ENCODE measurements at places on chromosomes 12 and 14.

- DNase-seq = no peak
Measured at GRCh38 chr12:109432431-109432830, 44.7 kb downstream of the KCTD10 start.

DNA sequence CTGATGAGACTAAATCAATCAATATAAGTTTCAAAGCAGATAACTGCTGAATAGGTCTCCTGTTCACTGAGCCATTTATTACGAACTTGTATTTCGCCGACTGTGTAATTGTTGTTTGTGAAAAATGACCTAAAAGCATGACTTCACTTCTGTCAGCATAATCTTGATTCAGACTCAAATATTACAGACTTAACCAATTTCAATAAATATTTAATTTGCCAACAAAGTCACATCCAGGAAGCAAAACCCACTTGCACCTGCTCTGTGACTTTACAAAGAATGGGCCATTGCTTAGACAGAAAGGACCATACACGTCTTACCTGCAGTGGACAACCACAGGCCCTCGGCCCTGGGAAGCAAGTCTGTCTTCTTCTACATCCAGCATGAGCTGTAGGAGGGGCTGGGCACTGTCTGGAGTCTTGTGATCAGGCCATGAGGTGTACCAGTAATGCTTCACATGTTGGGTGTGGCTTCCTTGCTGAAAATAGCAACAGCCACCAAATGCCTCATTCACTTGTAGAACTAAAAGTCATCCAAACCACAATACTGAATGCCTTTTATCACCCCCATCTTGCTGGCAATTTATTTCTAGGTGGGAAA, 23.5 kb upstream of the PTPRB start:
- no peak for DNase-seq

GRCh38 chr12:88662093-88662492, 81.8 kb upstream of the KITLG start:
- no peak for DNase-seq

GRCh38 chr12:6943389-6943721, 261 bp upstream of the RNU7-1 start:
- DNase-seq = peak; percentile 85

GRCh38 chr14:58109744-58110143, 42.3 kb downstream of the ARMH4 start:
- DNase-seq = no peak

DNA sequence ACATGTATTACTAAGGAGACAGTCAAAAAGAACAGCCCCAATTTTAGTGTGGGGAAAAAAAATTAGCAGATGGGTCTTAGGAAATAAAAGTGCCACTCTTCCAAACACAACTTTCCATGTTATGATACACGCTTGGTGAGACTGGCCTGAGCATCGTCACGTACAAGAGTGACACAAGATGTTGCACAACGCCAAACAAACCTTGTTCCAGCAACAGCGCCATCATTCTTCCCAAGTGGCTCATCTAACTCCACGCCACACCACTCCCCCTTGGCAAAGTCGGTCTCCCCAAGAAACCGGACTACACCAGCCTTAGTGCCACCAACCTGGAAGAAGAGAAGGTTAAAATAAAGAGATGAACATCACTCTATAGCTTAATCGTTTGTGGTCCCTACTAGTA, 58.7 kb downstream of the CLIP1 start:
- no peak for DNase-seq

DNA sequence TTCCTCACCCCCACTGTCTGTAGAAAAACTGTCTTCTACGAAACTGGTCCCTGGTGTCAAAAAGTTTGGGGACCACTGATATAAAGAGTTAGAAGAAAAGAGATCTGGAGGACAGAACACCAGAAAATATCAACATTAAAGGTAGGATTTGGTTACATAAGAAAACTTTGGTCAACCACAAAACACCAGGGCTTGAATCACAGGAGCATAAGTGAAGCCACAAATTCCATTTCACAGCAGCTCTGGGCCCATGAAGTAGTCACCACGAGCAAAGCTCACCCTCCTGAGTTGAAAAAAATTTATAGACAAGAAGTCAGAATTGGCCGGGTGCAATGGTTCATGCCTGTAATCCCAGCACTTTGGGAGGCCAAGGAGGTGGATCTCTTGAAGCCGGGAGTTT, 19.4 kb downstream of the RALGAPA1 start:
- no peak for DNase-seq

GRCh38 chr14:91714805-91715204, 17.1 kb downstream of the CATSPERB start:
- DNase-seq = no peak

- DNase-seq = no peak
Measured at GRCh38 chr12:50243507-50243906, 39.8 kb downstream of the LIMA1 start.

- no peak for DNase-seq
Measured at GRCh38 chr12:105445649-105446048, 115.2 kb downstream of the C12orf75 start.

DNA sequence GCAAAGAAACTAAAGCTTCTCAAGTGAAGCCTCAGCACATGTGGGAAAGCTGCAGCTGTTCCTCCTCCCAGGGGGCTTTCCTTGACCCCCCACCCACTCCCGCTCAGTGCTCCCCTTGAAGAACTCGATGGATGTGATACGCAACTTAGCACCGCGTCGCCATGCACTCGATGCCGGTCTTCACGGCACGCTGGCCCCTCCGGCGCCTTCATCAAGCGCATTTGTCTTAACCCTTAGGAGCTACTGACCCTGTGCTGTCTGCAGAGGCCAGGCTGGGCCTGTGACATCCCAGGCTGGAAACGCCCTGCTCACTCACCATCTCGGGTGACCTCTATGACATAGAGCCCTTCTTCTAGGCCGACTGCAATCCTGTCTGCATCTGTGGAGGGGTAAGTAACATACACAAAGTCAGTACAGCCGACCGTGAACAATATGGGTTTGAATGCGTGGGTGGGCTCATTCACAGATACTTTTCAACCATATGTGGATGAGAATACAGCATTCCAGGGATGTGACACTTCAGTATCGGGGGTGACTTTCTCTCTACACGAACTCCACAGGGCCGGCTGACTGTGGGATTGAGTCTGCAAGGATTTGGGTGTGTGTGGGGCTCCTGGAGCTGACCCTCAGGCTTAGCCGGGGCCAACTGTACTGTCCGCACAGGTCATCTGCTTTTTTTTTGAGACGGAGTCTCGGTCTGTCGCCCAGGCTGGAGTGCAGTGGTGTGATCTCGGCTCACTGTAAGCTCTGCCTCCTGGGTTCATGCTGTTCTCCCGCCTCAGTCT, 23.1 kb downstream of the AMN start:
- no peak for DNase-seq

- no peak for DNase-seq
Measured at GRCh38 chr12:121441555-121441954, 41.6 kb downstream of the RNF34 start.

- DNase-seq = no peak
Measured at GRCh38 chr12:131845121-131845520, 16.9 kb downstream of the MMP17 start.

- DNase-seq = no peak
Measured at GRCh38 chr14:65492266-65492665, 79.7 kb downstream of the FUT8 start.

DNA sequence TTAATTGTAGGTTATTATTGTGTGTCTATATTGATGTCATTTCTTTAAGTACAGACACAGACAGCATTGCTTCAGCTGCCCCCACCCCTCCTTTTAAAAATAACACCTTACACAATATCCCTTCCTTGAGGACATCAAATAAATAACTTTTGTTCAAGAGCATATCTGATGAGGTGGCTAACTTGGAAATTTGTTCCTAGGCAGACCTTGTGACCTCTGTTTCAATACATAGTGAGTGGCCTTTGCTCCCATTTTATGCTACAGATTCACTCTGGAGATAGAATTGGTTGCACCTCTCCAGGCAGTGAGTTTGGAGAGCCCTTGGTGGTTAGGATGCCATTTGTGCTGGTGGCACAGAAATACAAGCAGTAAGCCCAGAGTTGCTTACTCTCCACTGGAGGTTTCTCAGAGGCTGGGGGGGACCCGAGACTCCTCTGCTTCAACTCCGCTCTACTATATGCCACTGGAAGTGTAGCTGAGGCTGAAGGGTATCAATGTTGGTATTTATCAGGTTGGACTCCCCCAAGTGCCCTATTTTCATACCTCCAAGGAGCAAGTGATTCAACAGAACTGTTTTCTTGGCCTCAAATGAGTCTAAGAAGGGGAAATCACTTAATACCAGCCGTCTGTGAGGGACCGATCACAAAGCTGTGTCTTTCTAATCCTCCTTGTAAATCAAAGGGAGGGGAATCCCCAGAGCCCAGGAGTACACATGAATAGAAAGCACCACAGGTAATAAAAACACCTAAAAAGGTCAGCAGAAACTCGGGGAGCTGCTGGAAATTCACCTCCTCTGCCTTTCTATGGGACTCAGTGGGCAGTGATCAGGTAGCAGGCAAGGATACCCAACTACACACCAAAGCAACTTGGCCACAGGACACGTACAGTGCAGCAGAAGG, 463.1 kb downstream of the RAD51B start:
- DNase-seq = no peak

DNA sequence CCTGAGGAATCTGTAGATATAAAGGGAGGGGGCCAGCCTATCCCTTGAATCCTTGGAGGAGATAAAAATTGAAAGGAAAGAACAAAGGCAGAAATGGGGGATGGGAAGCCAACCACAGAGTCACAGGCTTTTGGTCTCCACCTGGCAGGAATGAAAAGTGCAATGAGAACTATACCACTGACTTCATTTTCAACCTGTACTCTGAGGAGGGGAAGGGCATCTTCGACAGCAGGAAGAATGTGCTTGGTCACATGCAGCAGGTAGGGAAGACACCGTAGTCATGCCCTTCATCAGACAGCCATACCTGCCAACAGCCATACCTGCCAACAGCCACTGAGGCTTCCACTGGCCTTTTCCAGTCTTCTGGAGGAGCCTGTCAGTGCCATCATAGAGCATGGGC, 13.4 kb downstream of the ASB8 start:
- no peak for DNase-seq

Data from HEK293T (cell line).